AG09319 (cell line): ENCODE measurements at places on chromosomes 3 and 15.

DNA sequence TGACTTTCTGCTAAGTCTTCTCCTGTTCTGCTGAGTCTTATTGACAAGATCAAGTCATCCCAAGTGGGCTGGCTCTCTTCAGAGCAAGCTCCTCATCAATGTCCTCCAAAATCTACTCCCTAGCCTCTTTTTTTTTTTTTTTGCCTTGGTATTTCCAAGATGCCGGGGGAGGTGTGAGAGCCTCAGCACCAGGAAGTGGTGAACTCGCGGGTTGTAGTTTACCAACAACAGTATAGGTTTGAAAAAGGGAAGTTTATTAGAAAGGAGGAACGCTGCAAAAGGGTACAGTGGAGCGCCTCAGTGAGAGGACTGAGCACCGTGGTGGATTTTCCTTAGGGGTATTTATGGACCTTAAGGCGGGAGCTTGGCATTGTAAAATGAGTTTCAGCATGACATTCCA lies 94.3 kb upstream of the SGO1 start:
- DNase-seq, result no peak

- no peak for DNase-seq
Measured at GRCh38 chr3:168624892-168625448, 529.2 kb upstream of the GOLIM4 start.

DNA sequence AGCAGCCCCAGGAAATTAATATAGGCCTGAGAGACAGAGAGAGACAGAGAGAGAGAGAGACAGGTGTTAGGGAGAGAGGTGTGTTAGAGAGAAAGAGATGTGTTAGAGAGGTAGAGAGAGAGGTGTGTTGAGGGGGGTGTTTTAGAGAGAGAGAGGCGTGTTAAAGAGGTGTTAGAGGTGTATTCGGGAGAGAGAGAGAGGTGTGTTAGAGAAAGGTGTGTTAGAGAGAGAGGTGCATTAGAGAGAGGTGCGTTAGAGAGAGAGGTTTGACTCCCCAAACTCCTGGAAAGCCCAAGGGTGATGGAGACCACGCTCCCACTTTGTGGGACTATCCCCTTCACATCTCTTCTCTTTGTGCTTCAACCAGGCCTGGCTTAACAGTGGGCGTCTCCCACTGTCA lies 95.5 kb downstream of the CACNA2D3 start:
- no peak for DNase-seq

DNA sequence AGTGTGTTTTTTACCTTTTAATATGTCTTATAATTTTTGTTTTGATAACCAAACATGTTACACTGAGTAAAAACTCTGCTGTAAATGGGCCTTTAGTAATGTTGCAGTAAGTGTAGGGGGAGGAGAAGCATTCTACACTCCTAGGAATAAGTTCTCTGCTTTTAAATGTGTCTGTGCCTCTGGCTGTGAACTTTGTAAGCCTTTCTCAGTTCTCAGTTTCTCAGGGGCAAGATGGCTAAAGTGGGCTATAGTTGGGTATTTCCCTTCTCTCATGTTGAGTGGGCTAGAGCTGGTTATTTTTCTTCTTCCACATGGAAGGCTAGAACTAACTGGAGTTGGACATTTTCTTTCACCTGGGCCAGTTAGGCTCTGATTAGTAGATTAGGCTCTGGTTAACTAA lies 75.3 kb upstream of the NUDT16 start:
- DNase-seq, result no peak

GRCh38 chr3:167406876-167407492 lies 26.9 kb upstream of the ZBBX start:
- no peak for DNase-seq

- peak; percentile 65 for DNase-seq
Measured at GRCh38 chr3:185959609-185960521, 22.1 kb upstream of the TRA2B start.

DNA sequence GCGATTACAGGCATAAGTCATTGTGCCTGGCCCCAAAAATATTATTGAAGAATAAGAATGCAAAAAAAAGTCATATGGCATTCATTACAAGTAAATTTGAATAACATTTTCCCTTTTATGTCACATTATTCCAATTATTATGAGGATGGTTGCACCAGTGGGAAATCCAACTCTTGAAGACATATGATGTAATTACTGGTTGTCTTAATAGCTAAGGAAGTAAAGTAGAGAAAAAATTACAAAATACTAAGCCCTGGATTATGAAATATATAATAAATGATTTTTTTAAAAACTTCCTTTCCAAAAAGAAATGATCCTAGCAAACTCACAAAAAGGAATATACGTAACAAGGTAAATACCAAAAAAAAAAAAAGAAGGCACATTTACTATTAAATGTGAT lies 98.9 kb downstream of the FMN1 start:
- DNase-seq, result no peak

DNA sequence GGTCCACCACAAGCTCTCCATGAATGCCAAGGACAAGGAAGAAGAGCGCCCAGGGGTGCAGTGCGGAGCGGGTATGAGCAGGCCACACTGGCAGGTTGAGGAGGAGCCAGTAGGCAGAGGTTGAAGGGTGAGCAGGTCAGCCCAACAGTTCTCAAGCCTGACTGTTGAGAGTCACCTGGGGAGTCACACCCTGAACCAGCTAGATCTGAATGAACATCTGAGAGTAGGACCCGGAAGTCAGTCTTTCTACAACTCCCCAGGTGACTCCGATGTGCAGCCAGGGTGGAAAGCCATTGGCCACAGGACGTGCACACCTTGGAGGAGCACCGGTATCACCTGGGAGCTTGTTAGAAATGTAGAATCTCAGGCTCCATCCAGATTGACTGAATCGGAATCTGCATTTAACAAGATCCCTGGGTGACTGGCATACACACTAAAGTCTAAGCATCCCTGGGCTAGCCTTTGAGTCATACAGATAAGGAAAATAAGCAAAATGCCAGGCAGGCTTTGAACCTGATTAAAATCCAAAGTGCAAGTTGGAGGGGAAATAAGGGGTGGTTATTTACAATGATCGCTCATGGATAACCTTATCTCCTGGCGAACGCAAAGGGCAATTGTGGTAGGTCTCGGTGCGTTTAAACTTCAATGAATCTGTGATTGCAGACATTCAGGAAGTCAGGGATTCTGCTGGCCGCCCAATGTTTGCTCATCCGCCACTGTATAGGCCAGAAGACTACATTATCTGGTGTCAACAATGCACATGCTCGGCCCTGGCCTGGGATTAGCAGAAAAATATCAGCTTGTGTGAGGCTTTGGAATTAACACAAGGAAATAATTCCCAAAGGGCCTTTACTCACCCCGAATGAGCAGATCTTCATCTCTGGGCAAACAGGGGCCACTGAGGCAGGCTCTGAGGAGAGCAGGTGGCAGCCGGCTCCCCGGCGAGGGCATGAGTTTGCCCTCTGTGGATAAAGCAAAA lies 11.7 kb upstream of the LYZL4 start:
- no peak for DNase-seq

DNA sequence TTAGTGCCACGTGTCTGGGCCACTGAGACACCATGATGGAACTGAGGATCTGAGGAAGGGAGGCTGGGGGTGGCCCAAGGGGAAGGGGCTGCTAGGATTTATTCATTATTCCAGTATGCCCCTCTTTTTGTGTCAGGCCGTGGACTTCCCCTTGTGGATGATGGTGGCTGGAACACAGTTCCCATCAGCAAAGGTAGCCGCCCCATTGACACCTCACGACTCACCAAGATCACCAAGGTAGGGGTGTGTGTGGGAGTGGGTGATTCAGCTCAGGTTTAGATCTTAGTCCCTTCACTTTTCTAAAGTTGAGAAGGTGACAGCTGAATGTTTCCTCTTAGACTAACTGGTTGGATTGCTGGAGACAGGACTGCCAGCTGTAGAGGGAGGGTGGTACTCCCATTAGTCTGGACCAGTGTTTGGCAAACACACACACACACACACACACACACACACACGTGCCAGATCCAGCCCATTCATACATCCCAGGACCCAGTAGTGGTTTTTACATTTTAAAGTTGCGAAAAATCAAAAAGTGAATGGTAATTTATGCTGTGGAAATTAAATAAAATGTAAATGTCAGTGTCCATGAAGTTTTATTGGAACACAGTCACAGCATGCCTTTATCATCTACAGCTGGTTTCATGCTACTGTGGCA lies 11.4 kb downstream of the EIF4G1 start:
- DNase-seq, result no peak

DNA sequence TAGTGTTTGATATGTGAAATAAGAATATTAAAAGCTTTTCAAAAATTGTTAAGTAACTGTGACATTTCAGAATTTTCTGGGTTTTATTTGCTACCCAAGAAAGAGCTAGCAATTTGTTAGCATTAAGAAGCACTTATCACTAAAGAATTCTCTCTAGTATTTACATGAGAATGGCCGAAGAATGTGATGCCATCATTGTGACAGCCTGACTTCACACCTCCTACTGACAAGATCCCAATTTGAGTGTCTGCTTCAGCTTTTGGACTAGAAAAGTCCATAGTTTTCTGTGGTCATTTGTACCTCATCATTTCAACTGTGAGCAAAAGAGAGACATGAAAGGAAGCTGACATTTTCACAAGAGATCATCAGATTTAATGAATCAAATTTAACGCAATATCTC lies 548.1 kb upstream of the AGTR1 start:
- no peak for DNase-seq

DNA sequence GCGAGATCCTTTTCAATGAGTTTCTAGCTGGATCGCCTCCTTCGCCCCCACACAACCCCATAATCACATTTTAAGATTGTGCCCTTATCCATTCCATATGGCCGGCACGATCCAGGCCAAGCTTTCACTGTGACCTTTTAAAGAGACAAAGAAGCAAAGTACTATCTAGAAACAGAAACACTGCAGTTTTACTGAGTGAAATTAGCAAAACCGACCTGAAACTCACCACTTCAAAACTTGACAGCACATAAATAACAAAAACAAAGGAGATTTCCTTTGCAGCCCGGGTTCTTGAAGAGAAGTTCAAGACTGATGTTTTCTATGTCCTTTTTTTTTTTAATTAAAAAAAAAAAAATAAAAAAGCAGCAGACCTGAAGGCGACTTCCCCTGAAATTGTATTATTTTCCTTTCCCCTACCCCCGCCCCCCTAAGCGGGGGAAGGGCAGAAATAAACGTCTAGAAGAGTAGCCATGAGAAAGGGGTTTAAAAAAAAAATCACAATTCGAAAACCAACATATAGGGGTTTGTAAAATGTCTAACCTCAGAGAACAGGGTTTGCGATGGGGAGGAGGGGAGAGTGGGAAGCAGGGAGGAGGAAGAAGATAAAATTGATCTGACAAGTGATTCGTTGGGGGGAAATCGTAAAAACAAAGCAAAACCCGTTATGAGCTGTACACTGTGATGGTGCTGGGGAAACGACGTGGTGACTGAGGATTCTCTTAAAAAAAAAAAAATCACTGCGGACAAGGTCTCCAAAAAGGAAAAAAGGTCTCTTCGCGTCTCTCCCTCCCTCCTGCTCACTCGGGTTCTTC lies 1.5 kb downstream of the SATB1 start:
- DNase-seq, result no peak

- DNase-seq, result no peak
Measured at GRCh38 chr3:48397767-48398681, 26.0 kb downstream of the FBXW12 start.

- DNase-seq, result no peak
Measured at GRCh38 chr3:150877303-150877702, 27.9 kb downstream of the MINDY4B start.

GRCh38 chr3:145448436-145448835 lies 712.5 kb downstream of the PLOD2 start:
- no peak for DNase-seq

DNA sequence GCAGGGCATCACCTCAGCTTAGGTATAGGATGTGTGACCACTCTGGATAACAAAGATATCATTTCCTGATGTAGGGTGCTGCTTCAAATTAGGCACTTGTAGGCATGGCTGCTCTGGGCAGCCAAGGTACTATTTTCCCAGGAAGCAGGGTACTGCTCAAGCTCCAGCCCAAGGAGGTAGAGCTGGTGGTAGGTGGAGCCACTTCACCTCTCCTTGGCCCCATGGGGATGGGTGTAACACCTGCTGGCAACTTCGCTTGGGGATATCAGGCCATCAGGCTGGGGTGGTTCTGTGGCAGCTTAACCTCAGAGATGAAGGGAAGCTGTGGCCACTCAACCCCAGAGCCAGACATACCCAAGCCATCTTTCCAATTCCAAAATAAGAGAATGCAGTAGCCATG lies 147.1 kb upstream of the IGF1R start:
- DNase-seq, result no peak

- DNase-seq, result no peak
Measured at GRCh38 chr15:63396152-63396928, 14.7 kb upstream of the CA12 start.

DNA sequence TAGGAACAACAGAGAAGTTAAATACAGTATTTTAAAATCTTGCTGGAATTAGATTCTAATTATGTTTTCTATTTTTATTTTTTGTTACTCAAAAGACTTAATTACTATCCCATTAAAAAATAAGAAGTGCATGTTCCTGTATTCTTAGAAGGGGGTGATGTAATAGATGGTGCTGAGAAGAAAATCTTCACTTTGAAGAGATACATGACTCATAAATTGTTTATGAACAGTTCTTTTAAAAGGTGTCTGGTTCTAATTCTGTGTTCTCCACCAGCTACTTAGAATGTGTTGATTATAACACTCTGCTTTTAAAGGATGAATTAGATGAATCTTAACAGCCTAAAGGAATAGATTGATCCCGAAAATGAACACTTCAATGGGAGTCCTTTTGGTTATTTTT lies 8.2 kb downstream of the RCN2 start:
- DNase-seq, result no peak

DNA sequence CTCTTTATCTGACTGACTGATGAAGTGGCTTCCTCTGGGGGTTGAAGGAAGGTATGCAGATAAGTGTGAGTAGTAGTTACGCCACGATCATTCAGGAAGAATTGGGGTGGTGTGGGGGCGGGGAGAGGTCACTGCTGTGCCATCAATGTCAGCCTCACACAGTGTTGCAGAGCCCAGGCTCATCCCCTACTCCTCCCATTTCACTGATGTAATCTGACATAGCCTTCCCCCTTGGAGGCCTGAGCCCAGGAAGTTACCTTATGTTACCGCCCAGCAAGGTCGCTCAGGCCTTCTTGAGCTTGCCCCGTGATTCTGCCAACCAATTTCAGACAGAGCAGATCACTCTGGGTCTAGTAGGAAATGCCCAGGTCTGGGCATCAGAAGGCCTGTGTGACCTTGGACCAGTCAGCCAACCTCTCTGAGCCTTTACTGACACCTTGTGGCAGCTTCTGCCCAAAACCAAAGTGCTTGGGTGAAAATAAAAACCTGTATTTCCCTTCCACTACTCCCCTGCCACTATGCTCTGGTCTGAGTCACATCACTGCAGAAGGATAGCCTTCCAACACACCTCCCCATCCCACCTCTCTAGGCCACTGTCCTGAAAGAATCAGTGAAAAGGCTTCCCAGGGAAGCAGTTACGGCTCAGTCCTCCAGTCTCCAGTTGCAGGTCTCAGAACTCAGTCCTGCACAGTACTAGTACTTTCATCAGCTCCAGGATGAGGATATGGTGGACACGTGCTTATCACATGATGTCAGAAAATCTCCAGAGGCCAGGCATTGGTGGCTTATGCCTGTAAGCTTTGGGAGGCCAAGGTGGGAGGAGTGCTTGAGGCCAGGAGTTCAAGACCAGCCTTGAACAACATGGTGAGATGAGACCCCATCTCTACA lies 28.1 kb upstream of the INSYN1 start:
- no peak for DNase-seq
